RCC 7860 (cell line): ENCODE measurements at places on chromosomes 16 and 17.
A peak's percentile ranks its signal among the peaks of the same experiment; 100 is the strongest.

DNA sequence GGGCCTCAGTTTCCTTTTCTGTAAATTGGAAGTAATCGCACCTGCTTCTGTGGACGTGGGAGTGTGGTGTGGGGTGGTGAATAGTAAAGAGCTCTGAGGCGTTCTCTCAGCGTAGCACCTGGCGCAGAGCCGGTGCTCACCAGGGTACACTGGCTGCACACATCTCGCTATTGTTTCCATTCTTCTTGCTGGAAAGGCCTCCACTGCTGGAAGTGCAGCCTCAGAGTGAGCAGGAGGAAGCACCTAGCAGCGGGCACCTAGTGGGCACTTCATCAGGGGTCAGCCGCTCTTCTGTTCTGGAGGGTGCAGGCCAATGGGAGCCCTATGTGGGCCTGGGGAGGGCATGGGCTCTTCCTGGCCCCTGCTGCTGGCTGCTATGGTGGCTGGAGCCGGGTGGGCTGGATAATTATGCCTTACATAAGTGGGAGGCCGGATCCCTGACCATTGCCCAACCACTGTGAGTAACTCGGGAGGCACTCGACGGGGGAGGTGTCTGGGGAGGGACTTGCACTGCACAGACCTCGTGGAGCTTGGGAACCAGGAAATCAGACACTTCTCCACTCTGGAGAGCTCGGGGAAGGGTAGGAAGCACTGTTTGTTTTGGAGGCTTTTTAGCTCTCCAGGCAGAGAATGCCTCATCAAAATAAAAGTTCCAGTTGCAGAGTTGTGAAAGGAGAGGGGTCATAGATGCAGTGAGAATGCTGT, 1.7 kb downstream of the MAP2K3 start:
- DNase-seq = peak; percentile 87

- DNase-seq = no peak
These were observed 9.9 kb upstream of the HOXB13 start for GRCh38 chr17:48738424-48738802.

DNA sequence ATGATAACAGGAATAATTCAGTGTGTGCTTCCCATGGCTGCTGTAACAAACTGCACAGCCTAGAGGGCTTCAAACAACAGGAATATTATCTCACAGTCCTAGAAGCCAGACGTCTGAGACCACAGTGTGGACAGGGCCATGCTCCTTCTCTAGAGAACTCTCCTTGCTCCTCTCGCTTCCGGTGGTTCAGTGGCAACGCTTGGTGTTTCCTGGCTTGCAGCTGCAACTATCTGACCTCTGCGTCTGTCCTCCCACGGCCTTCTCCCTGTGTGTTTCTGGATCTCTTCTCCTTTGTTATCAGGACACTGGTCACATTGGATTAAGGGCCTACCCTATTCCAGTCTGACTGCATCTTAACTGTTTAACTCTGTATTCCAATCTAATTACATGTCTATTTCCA, 414.3 kb downstream of the MAF start:
- DNase-seq = no peak

- no peak for DNase-seq
These were observed 637 bp upstream of the CLN3 start for GRCh38 chr16:28492511-28492910.

DNA sequence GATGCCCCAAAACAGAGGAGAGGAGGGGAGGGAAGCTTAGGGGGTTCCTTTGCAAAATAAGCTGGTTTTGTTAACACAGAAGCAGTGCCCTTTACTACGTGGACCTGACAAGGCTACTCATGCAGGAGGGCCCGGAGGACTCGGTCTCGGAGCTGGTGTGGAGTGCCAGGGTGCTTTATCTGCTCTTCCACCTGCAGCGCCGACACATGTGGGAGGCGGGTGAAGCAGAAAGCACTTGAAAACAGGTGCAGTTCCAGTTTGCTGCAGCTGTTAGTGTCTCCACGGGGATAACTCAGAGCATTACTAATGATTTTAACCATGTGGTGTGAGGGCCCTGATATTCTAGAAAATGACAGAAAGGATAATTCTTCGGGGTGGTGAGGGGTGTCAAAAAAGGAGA, 35.0 kb upstream of the MNT start:
- DNase-seq = no peak

- no peak for DNase-seq
These were observed 3.3 kb upstream of the KLHL11 start for GRCh38 chr17:41868568-41868967.
